NCI-H446 (cell line): ENCODE measurements at places on chromosomes 6 and 20.
A peak's percentile ranks its signal among the peaks of the same experiment; 100 is the strongest.

DNA sequence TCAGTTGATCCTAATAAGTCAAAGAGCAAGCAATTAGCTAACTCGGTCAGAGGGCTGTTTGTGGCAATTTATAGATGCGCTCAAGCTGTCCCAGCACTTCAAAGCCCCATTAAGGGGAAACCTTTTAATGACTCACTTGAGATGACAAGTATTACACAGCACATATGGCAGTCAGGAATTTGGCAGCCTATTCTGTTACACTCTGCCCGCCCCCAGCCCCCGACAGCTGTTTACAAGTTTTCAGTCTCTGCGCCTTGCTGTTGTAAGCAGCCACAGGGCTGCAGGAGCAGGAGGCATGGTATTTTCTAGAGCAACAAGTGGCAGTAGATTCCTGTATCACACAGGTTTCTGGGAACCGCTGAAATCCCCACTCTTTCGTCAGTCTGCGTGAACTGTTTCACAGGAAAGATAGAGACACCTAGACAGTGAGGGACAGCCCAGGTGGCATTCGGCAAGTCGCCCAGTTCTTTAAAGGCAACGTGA, 263.0 kb downstream of the FOXC1 start:
- peak; percentile 62 for DNase-seq

DNA sequence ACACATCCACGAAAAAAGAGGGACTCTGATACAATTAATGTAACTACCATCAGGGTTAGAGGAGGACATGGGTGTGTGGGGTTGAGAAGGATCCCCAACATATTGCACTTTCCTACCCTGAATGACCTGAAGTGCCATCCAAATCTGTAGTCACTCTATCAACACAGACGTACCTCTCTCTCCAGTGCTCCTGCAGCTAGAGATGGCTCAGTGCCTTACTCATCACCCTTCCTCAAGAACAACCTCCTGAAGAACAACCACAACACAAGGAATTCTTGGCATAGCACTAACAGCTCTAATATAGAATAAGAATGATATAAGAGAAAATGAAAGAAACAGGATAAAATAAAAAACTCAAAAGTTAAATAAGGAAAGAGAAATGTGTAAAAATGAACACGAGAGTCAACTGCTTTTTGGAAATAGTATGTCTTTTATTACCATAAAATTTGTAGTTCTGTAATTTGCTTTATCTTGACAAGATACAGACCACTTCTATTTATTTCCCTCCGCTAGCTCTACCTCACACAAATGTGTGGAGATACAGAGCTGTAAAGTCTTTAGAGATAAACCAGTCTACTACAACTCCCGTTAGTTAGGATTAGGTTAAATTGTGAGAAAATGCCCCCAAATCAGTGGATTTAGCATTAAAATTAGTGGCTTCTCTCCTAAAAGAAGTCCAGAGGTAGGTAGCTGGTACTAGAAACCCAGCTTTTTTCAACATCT, 63.9 kb downstream of the REV3L start:
- no peak for DNase-seq

DNA sequence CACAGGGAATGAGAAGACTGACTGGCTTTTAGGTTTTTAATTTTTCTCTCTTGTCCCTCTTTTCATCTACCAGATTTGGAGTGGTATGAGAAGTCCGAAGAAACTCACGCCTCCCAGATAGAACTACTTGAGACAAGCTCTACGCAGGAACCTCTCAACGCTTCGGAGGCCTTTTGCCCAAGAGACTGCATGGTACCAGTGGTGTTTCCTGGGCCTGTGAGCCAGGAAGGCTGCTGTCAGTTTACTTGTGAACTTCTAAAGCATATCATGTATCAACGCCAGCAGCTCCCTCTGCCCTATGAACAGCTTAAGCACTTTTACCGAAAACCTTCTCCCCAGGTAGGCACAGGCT, 644 bp downstream of the MAD2L1BP start:
- DNase-seq = no peak

DNA sequence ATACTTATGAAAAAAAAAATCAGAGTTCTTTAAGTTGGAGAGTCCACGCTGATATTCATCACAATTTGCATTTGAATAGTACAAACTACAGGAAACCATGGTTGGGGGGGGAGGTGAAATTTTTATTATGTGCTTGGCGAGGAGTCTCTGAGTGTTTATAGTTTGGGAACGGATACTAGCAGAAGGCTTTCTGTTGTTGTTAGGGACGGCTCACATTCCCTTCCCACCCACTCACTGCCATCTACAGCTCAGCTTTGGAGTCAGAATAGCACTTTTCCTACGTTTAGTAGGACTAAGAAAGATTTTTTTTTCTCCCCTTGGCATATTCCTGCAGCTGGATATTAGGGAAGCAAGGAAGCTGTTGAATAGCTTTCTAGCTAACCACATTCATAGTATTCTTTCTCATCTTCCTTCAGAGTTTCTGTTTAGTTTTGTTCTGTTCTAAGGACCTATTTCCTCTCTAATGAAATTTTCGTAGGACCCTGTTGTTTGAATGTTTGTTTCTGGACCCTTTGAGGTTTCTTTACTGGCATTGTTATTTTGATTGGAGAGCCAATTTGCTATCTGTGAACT, 235.1 kb upstream of the ZNF217 start:
- peak; percentile 33 for DNase-seq

- no peak for DNase-seq
These were observed 30.8 kb downstream of the WRNIP1 start for GRCh38 chr6:2795956-2796355.
